ENCODE measurements at places on chromosomes 12 and 14.

GRCh38 chr12:40157336-40157735, 51.5 kb upstream of the SLC2A13 start:
- no peak for DNase-seq

DNA sequence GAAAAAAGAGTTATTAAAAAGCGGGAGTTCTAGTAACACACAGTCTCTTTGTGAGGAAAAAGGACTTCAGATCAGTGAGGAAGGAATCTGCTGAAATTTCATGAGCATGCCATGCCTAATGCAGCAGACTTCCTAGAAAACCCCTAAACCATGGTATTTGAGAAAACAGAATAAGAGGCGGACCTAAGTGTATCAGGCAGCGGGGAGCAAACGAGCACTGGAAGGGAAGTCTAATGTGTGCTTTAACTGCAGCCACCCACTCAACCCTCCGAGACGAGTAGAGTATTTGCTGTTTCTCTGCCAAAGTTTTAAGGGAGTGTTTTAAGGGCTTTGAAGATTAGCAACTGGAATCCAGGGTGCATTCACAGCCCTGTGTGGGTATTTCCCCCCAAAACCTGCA, 36.5 kb downstream of the ACADS start:
- DNase-seq, result peak; percentile 5

DNA sequence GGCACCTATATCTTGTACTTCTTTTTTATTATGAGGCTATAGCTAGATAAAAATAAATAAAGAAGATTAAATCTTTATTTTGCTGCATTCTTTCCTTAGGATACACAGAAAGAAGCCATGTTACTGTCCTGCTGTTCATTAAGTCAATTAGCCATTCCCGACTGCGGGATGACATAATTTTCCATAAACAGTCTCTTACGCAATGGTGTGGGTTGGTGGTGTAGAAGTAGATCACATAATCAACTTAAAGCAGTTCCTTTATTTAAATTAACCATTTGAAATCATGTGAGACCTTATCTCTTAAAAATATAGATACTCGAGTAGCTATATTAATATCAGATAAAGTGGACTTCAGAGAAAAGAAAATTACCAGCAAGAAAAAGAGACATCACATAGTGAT, 40.2 kb downstream of the TAOK3 start:
- no peak for DNase-seq

- DNase-seq, result peak; percentile 73
Observed at GRCh38 chr14:54338696-54339317, 58.0 kb upstream of the CDKN3 start.

DNA sequence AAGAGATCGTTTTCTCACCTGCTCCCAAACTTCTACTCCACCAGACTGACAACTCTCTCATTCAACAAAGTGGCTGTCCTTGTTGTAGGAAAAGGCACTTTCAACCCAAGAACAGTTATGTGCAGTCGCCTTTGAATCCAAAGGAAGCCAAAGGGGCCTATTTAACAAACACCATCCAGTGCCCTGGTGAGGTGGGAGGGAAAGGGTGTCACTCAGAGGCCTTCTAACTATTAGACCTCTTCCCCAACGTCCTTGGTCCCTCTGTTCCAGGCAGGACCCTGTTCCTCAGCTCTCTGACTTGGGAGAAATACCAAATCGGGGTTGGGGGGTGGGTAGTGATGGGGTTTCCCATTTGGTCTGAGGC, 3.2 kb downstream of the SIX4 start:
- DNase-seq, result no peak
